ENCODE measurements at places on chromosomes 5 and 9.
A peak's percentile ranks its signal among the peaks of the same experiment; 100 is the strongest.

- no peak for DNase-seq
- no peaks in the 10 kb centered on the region for H3K27me3 ChIP-seq
- H3K27ac ChIP-seq, result no peak overlapping the region
- H3K36me3 ChIP-seq, result no peaks in the 10 kb centered on the region
Observed at GRCh38 chr5:3276896-3277295, 318.7 kb upstream of the IRX1 start.

DNA sequence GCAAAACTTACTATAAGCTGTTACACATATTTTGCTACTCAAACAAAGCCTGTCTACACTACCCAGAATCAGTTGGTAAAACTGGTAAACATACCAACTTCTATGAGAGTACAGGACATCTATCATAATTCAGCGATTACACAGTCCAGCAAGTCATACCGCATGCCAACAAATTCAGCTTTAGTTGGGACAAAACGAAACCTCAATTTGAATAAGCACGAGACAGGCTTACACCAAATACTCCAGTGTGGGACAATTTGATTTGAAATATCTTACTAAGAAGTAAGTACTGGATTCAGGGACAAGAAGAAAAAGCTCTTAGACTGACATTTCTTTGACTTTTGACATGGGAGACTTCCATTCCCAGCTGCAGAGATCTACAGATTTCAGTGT lies 2.0 kb downstream of the NRG2 start:
- H3K4me3 ChIP-seq, result peak overlapping the region; percentile 86
- H3K27ac ChIP-seq, result peak overlapping the region; percentile 53
- no peaks in the 10 kb centered on the region for H3K36me3 ChIP-seq
- peaks cover 44% of the 10 kb centered on the region for H3K4me1 ChIP-seq

GRCh38 chr5:150215979-150216944 lies 26.4 kb downstream of the SLC6A7 start:
- H3K36me3 ChIP-seq, result no peaks in the 10 kb centered on the region
- no peak overlapping the region for H3K4me3 ChIP-seq
- H3K27me3 ChIP-seq, result no peaks in the 10 kb centered on the region
- H3K4me1 ChIP-seq, result peaks cover 29% of the 10 kb centered on the region
- DNase-seq, result no peak

GRCh38 chr9:121645003-121645402 lies 6.4 kb upstream of the DAB2IP start:
- H3K4me1 ChIP-seq, result no peaks in the 10 kb centered on the region
- H3K27ac ChIP-seq, result no peak overlapping the region
- no peak for DNase-seq
- H3K36me3 ChIP-seq, result no peaks in the 10 kb centered on the region
- H3K27me3 ChIP-seq, result no peaks in the 10 kb centered on the region
- H3K4me3 ChIP-seq, result no peak overlapping the region

- H3K27ac ChIP-seq, result no peak overlapping the region
- no peaks in the 10 kb centered on the region for H3K27me3 ChIP-seq
- H3K4me3 ChIP-seq, result no peak overlapping the region
- no peaks in the 10 kb centered on the region for H3K4me1 ChIP-seq
Observed at GRCh38 chr5:144183254-144183889, 12.7 kb downstream of the KCTD16 start.

- H3K27me3 ChIP-seq, result no peaks in the 10 kb centered on the region
- H3K4me3 ChIP-seq, result no peak overlapping the region
- no peaks in the 10 kb centered on the region for H3K36me3 ChIP-seq
- no peak for DNase-seq
Observed at GRCh38 chr9:16683326-16683725, 187.1 kb downstream of the BNC2 start.

Measured in thoracic aorta (tissue), 2 donors.